Mesendoderm (in vitro differentiated cells): ENCODE measurements at places on chromosomes 16 and 17.

DNA sequence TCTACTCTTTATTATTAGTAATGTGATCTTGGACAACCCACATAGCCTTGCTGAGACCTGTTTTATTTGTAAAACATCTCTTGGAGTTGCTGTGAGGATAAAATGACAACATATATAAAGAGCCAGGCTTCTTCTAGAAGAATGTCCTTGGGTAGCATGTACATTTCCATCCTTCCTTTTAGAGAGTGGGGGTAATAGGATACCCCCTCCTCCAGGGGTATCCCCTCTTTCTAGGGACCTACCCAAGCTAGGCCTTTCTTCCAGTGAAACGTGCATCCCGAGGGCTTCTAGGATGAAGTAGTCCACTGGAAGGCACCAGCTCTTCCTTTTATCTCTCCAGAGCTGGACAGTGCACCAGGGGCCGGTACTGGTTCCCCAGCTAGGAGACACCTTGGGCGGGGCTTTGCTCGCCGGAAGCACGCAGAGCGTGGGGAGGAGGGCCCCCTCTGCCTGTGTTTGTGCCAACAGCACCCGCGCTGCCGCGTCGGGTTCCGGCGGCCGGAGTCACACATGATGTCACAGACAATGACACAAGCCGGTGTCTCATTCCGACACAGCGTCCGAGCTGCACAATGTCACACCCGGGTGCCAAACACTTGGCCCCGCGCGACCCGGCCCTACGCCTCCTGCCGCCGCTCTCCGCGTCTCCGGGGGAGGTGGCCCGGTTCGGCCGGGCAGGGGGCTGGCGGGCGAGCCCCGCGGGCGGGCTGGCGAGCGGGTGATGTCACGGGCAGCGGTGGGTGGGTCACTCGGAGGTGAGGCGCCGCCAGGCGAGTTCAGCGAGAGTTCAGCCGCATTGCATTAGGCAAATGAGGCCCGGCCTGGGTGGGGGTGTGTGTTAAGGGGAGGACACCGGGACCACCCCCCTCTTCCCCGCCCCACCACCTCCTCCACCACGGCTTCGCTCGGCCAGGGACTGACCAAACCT is 23.4 kb downstream of the GJD3 start:
- peak; percentile 91 for DNase-seq

GRCh38 chr17:39002991-39003715 is 36.0 kb upstream of the FBXO47 start:
- DNase-seq, result no peak

DNA sequence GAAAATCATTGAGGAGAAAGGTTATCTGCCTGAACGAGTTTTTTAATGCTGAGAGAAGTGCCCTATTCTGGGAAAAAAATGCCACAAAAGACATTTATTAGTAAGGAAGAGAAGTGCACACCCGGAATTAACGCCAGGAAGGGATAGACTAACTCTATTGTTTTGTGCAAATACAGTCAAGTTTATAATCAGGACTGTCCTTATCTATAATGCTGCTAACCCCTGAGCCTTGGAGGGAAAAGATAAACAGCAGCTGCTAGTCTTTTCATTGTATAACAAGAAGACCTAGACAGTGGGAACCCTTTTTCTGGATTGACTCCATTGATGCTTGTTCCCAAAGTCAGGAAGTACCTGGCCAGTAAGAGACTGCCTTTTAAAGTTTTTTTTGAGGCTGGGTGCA is 26.5 kb downstream of the BCAS3 start:
- DNase-seq, result no peak

GRCh38 chr17:64155129-64155528 is 25.2 kb upstream of the ERN1 start:
- no peak for DNase-seq

GRCh38 chr17:16929757-16930520 is 42.0 kb downstream of the TNFRSF13B start:
- no peak for DNase-seq

- no peak for DNase-seq
Observed at GRCh38 chr17:67994817-67995569, 1.3 kb downstream of the C17orf58 start.
